GM12892 (cell line): ENCODE measurements at places on chromosomes 6 and 20.
A peak's percentile ranks its signal among the peaks of the same experiment; 100 is the strongest.

DNA sequence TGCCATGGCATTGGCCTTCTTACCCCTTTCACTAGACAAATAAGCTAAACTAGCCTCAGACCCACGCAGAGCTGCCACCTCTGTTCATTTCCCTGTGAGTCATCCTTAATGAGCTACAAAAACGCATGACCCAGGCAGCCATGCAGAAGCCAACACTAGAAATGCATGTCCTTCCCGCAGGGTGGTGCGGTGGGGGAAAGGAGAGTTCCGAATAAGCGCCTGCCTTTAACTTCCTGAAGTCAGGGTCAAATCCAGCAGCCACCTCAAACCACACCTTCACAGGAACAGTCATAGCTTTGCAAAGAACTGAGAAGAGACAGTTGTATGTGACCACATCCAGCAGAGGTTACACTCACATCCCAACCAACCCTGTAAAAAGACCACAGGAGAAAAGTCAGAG lies 40.4 kb downstream of the IRF4 start:
- DNase-seq, result no peak

GRCh38 chr6:114712129-114712662 lies 369.4 kb upstream of the HS3ST5 start:
- no peak for DNase-seq

DNA sequence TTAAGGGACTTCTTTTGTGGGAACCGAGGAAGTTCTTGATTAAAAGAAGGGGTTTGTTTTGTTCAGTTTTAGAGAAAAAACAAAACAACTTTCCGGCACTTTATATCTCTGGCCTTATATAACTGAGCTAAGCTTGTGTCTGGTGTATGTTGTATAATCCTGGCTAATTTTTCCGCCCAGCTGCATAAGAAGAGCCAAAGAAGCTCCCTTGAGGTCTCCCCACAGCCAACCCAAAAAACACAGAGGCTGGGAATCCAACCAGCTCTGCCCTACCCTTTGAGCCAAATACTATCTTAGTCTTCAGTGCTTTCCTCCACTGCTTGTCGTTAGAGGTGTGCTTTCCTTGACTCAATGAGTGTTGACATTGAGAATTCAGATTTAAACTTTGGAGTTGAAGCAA lies 45.5 kb upstream of the RNF146 start:
- DNase-seq, result no peak

DNA sequence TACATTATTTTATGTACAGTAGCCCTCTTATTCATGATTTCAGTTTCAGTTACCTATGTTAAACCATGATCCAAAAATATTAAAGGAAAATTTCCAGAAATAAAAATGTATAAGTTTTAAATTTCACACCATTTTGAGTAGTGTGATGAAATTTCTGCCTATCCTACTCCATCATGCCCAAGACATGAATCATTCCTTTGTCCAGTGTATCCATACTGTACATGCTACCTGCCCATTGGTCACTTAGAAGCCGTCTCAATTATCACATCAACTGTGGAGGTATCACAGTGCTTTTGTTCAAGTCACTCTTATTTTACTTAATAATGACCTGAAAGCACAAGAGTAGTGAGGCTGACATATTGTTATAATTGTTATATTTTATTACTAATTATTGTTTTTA lies 32.3 kb upstream of the PLCB4 start:
- no peak for DNase-seq

DNA sequence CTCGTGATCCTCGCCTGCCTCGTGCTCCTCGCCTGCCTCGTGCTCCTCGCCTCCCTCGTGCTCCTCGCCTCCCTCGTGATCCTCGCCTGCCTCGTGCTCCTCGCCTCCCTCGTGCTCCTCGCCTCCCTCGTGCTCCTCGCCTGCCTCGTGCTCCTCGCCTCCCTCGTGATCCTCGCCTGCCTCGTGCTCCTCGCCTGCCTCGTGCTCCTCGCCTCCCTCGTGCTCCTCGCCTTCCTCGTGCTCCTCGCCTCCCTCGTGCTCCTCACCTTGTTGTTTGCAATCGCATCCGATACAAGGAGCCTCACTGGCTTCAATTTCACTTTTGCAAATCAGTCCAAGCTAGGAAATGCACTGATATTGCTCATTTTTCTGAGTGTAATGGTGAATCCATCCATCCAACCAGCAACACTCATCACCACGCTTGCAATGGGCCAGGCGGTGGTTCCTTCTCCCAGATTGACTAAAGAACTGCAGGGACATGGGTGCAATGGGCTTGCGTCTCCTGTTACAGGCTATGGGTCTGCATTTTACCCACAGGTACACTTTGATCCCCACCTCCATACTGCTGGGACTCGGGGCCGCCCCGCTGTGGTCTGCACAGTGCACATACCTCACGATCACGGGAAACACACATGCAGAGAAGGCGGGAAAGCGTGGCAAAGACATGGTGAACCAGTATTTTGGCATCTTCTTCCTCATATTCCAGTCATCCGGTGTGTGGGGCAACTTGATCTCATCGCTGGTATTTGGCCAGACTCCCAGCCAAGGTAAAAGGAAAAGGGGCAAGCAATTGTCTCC lies 4.6 kb downstream of the UNC93A start:
- no peak for DNase-seq

DNA sequence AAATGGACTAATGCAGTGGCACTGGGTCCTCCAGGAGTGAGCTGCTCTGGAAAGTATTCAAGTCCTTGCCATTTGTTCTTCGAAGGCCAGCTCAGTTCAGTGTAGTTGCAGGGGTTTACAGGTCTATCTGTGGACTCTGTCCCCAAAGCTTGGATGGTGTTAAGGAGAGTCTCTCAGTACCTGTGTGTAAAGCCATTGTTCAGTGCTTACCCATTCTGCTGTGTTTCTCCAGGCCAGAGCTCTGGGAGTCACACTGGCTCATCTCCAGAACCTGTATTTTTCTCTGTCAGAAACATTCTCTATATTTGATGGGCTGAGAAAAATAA lies 66.6 kb downstream of the DTD1 start:
- DNase-seq, result no peak

GRCh38 chr6:151723152-151723551 lies 84.3 kb upstream of the ESR1 start:
- DNase-seq, result peak; percentile 11

- no peak for DNase-seq
Measured at GRCh38 chr20:31497838-31498540, 16.3 kb upstream of the HM13 start.

GRCh38 chr6:117025310-117025709 lies 148.3 kb downstream of the RFX6 start:
- no peak for DNase-seq

- DNase-seq, result no peak
Measured at GRCh38 chr6:118935331-118935668, 341 bp upstream of the MCM9 start.

GRCh38 chr20:19074828-19075516 lies 137.5 kb upstream of the SLC24A3 start:
- DNase-seq, result peak; percentile 20

DNA sequence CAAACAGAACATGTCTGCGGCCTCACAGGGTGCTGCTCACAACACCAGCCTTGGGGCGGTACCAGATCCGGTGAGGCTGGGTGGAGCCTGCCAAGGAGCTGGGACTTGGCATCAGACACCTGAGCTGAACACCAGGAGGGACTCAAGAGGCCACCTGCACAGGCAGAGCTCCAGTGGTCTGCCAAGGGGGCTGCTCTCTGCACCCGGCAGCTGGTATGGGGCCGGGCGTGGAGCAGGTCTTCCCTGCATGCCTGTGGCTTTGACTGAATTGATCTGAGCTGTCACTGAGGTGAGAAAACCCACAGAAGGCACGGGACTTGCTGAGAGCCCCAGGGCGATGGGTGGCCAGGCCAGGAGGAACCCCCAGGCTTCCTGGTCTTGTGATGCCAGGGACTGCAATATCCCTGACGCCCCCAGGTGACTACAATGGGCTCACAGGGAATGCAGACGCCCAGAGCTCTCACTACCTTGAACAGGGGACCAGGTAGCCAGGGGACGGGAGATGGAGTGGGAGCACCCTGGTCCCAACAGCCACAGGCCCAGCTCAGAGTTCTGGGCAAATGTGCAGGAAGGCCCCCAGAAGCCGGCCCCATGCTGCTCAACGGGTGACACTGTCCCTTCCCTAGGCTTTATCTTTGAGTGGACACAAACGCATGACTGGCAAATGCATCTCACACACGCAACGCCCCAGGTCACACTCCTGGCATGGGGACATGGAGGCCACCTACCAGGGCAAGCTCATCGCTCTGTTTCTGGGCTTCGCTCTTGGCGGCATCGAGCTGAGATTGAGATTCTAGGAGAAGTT lies 48.2 kb downstream of the DSTN start:
- peak; percentile 5 for DNase-seq

- DNase-seq, result no peak
Measured at GRCh38 chr20:43015566-43015965, 174.1 kb downstream of the PTPRT start.

- DNase-seq, result no peak
Measured at GRCh38 chr6:104483225-104483834, 376.4 kb downstream of the HACE1 start.

- no peak for DNase-seq
Measured at GRCh38 chr6:162907876-162908481, 180.2 kb downstream of the PACRG start.

- DNase-seq, result no peak
Measured at GRCh38 chr6:168165373-168165772, 86.4 kb upstream of the FRMD1 start.

- DNase-seq, result no peak
Measured at GRCh38 chr20:16952965-16953364, 204.8 kb downstream of the OTOR start.

GRCh38 chr6:73505142-73505541 lies 15.7 kb downstream of the EEF1A1 start:
- DNase-seq, result no peak

DNA sequence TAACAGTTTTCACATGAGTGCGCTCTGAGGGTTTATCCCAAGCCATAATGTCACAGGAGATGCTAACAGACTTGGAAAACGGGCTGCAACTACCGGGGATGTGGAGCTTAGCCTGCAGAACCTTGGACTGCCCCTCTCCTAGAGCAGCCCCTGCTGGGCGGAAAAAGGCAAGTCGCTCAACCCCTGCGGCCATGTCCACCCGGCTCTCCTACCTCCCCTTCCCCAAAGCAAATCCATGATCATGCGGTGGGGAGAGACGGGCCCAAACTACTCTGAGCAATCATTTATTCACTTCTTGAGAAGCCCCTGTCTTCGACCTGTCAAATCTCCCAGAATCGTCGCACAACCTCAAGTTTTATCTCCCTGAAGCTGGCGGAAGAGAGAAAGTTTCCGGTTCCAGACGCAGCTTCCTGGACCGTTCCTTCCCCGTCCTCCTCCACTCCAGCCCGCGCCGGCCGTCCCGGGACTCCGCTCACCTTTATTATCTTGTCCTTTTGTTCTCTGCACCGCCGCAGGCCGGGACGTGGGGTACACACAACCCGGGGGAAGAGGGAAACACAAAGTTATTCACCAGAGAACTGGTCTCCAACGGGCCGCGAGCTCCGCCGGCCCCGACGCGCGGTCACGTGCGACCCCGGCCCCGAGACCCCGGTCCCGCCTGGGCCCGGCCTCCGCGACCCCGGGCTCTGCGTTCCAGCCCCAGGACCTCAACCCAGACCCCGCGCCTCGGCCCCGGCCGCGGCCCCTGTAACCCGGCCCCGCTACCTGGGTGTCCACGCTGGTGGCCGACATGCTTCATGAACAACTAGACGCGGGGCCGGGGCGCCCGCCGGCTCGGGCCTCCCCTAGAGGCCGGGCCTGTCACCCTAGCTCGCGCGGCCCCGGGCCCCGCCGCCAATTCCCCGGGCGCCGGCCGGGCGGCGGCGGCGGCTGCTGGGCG lies 560 bp downstream of the YTHDF1 start:
- DNase-seq, result no peak

DNA sequence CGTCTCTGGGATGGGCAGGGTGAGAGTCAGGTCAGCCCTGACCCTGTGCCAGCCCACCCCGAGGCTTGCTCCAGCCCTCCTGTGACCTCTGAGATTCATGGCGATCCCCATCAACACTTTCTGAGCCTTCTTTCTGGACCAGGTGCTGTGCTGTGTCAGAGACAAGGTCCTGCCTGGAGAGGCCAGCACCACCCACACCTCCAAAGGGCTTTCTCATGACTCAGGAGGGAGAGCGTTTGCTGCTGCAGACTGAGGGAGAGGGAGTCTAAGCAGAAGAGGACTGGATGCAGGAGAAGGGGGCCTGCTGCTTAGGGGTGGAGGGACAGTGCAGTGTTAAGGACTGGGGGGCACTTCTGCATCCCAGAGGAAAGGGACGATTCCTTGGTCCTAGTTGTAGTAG lies 193.5 kb downstream of the LRFN2 start:
- no peak for DNase-seq

DNA sequence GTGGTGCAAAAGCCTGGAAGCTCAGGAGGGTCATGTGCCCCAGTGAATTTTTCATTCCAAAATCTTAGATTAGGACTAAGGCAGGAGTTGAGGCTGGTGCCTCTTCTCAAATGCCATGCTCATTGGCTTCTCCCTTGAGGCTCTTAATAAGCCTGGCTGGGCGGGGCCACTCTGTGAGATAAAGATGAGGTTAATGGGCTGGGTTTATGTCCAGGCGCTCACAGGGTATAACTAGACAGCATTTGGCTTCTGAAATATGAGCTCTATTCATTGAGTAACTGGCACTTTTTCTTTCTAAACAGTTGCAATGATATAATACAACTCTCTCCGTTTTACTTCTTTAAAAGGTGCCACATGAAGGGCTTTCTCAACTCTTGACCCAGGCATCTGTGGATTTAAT lies 156.3 kb downstream of the SCML4 start:
- no peak for DNase-seq

DNA sequence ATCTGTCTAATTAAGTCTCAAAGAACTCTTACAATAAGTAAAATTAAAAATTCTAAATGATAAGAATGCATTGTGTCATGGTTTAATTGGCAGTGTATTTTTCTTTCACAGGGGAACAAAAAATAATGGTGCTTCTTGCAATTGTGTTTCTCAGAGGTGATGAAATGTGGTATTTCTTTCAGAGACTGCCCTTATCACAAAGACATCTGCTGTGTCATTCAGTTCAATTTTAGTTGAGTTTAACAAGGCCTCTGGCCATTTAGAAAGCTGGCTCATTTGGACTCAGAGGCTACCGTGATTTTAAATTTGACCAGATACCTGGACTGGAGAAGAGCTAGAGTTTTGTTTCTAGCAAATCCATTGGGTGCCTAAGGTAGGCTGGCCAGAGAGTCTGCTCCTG lies 23.6 kb upstream of the ZNF831 start:
- DNase-seq, result no peak

DNA sequence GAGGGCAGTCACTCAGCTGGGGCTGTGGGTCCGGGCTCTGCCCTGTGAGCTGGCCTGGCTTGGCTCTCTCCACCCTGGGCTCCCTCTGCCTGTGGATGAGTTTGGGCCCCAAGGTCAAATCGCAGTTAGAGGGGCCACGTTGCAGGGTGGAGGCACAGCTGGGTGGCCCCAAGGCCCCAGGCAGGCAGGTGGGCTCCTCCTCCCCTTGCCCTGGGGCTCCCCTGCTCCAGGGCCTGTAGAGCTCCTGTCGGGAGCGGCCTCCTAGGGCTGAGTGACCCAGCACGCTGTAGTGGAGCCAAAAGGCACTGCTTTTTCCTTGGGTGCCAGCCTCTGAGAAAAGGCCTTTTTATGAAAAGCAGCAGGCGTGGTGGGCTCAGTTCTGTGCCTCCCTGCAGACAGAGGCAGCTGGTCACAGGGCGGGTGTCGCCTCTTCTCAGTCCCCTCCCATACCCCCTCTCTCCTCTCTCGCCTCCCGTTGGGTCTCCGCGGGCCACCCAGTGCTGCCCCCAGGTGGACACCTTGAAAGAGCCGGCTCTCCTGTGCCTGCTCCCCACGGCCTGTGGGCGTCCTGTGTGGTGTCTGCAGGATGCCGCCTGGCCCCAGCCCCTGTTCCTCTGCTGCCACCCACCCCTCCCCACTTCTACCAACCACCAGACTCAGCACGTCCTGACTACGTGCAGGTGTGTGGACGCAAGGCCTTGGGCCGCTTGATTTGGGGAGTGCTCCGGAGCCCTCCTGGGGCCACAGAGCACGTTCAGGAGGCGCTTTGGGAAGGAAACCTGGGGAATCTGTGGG lies 13.2 kb downstream of the SS18L1 start:
- peak; percentile 87 for DNase-seq
